ENCODE measurements at places on chromosomes 4 and X.

DNA sequence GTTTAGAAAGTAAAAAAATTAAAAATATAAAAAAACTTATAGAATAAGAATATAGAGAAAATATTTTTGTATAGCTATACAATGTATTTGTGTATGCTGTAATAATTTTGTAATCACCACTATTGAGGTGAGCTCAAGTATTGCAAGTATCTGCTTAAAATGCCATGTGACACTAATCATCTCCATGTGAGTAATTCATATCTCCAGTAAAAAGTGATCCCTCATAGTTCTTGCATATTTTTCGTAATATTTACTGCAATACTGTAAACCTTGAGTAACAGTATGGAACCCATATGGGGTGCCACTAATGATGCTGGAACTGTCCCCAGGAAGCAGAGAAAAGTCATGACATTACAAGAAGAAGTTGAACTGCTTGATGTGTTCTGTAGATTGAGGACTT is 43.2 kb upstream of the HUWE1 start:
- DNase-seq, result peak; percentile 1

DNA sequence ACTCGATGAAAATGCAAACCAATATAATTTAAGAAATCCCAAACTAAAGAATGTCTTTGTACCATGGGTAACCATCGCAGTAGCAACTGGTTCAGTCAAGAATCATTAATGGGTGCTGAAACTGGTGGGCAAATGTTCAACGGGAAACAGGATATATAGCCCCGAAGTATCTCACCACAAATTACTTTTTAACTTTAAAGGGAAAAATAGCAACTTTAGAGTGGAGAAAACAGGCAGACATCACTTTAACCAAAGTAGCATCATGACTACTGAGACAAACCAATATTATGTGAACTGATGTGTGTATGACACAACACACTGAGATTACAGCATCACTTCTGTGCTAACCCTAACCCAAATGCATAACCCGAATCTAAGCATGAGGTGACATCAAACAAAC is 33.8 kb upstream of the SLAIN2 start:
- no peak for DNase-seq

DNA sequence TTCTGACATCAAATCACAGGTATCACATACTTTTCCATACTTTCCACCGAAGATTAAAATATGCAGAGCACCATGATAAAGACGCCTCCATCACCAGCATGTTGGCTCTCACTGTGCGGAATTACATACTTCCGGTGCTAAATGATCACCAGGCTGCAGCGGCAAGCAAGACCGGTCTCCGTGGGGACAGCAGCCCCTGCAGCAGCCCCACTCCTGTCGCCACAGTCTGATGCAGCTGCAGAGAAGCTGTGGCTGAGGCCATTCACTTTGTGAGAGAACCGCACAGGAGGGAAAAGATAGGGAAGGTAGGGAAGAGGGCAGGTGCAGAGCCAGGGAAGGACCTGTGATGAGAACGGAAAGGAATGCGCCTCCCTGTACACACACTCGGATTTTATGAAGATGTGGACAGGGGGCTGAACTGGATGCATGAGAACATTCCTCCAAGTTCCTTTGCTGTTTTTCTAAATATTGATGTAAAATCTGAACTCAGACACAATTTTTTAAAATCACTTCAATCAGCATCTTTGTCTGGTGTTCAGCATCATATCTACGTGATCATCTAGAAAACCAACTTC is 38.3 kb downstream of the AFAP1 start:
- no peak for DNase-seq

- no peak for DNase-seq
Measured at GRCh38 chr4:41267997-41268396, 11.3 kb downstream of the UCHL1 start.

GRCh38 chr4:112593438-112594133 is 43.1 kb downstream of the ZGRF1 start:
- DNase-seq, result no peak

DNA sequence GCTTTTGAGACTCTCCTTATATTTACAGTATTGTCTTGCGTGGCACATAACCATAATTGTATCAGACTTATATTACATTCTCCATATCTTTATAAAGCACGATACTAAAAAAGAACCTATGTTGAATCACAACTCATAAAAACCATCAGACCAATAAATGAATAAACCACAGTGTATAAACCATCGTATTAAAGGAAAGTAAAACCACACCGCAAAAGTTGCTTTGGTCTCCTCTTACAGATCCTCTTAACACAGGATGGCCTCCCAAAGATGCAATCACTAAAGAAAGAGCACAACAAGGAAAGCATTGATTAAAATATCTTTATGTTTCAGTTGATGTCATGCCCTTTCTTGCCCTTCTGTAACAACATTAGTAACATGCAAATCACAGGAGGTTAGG is 437.9 kb downstream of the AFF2 start:
- no peak for DNase-seq

DNA sequence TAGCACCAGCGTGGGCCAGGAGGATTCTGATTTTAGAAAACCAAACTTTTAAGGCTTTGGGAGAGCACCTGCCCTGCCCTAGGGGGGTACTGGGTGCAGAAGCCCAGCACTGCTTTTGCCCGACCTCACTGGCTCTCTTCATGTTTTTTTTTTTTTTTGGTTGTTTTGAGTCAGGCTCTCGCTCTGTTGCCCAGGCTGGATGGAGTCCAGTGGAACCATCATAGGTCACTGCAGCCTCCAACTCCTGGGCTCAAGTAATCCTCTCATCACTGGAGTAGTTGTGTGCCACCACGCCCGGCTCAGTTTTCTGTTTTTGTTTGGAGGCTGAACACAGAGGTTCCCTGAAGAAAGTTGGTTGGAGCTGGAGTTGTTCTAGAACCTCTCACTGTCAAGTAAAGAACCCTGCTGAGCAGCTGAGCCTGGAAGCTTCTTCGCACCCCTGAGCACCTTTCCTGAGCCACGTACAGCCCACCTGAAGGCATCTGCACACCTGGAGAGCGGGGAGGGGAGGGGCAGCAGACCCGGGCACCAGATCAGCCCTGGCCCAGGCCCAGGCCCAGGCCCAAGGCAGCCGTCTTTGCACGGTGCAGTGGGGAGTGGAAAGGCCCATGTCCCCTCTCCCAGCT is 49.5 kb downstream of the SHROOM2 start:
- no peak for DNase-seq

- DNase-seq, result no peak
Measured at GRCh38 chr4:64538219-64538618, 129.0 kb upstream of the TECRL start.

- peak; percentile 72 for DNase-seq
Measured at GRCh38 chr4:111961809-111962208, 183.4 kb upstream of the FAM241A start.

- DNase-seq, result peak; percentile 83
Measured at GRCh38 chr4:108426493-108426892, 193.9 kb upstream of the RPL34 start.

- DNase-seq, result no peak
Measured at GRCh38 chr4:10005632-10006031, 15.7 kb downstream of the SLC2A9 start.

- DNase-seq, result no peak
Measured at GRCh38 chrX:123476611-123477219, 256.1 kb downstream of the THOC2 start.

GRCh38 chr4:52001616-52002015 is 18.5 kb downstream of the LRRC66 start:
- DNase-seq, result no peak

- DNase-seq, result no peak
Measured at GRCh38 chr4:123182289-123182688, 214.3 kb upstream of the SPRY1 start.

DNA sequence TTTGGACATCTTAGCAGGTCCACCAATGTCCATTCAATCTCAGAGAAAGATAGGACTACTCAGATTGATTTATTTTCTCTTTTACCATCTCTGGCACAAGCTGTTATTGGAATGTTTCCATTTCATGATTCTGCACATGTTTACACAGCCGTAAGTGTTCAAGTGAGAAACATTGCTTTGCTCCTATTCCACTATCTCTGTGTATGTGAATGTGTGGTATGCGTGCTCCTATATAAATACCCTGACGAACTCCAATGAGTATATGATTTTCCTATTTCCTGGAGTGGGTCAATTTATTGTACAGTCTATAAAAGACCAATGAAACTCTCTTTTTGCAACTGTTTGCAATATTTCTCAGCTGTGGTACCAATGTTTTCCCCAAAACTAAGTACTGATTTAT is 221.0 kb upstream of the GALNT7 start:
- DNase-seq, result no peak

- DNase-seq, result no peak
Measured at GRCh38 chr4:124534131-124534530, 178.4 kb downstream of the ANKRD50 start.

- no peak for DNase-seq
Measured at GRCh38 chrX:1596676-1597344, 5.4 kb downstream of the AKAP17A start.

- peak; percentile 48 for DNase-seq
Measured at GRCh38 chr4:17033025-17033767, 134.8 kb upstream of the LDB2 start.

DNA sequence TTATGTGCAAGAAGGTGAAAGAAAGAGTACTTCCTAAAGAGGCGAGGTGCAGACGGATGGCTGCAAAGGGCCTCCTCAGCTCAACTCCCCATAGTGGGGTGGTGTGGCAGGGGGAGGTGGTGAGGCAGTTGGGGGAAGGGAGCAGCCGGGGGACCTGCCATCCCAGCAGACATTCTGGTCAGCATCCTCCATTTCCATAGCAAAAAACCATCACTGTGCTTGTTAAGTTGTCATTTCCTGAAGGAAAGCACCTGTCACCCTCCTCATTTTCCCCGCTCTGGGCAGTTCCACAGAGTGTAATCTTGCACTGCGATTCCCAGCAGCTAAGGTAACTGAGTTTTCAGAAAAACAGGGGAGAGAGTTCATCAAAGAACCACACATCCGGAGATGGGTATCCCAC is 51.5 kb downstream of the TSPAN5 start:
- DNase-seq, result no peak

DNA sequence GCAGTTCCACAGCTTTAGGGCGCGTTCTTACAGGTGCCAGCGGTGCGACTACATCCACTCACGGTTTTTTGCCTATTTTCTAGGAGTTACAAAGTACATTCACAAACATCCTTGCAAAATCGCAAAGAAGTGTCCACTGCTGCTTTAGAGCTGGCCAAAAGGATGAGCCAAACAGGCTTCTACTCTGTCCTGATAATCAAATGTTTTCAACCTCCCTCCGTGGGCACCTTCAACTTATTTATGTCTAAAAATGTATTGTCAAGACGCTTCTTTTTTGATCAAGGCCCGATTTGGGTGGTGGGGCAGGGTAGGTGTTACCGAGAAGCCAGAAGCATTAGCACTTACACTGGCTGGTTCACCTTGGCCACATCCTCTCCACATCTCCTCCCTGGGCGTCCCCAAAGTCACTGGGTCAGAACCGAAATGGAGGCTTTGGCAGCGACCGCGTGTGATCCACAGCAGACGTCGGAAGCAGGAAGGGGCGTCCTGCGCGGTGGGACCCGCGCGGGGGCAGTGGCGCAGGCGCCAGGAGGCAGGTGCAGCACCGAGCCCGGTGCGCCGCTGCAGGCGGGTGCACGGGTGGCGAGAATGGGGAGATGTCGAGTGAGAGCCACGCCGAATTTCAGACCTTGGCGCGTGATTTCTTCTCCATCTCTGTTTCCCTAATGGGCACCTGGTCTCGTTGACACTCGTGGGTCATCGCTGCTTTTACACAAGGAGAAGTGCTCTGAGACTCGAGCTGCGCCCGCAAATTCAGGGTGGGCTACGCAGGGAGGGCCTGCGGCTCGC is 16.9 kb downstream of the NKX3-2 start:
- DNase-seq, result no peak

DNA sequence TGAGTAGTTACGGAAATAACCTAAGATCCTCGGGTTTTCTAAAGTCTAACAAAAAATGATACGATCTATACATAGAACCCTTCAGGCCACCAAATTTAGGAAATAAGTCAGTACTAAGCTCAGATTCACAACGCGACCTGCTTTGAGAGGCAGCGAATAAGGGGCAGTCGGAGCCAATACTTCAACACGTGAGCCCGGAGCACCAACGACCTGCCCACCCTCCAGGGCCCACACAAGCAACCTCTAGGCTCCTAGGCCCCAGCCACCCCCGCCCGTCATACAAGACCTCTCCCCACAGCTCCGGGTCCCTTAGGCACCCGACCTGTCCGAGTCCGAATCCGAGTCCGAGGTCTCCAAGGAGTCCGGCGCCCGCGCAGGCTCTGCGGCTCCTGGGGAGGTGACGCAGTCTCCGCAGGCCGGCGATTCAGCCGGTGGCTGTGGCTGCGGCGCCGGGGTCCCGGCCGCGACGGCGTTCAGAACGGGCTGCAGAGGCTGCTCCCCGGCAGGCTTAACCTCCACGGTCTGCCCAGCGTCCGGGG is 580 bp downstream of the NAF1 start:
- DNase-seq, result peak; percentile 21

GRCh38 chrX:63993936-63994335 is 208.9 kb upstream of the ARHGEF9 start:
- no peak for DNase-seq

- DNase-seq, result no peak
Measured at GRCh38 chrX:71629467-71629866, 11.2 kb upstream of the CXCR3 start.

Data from fibroblast of skin of right quadriceps (primary cell).